ENCODE measurements at places on chromosomes 1 and 21.

DNA sequence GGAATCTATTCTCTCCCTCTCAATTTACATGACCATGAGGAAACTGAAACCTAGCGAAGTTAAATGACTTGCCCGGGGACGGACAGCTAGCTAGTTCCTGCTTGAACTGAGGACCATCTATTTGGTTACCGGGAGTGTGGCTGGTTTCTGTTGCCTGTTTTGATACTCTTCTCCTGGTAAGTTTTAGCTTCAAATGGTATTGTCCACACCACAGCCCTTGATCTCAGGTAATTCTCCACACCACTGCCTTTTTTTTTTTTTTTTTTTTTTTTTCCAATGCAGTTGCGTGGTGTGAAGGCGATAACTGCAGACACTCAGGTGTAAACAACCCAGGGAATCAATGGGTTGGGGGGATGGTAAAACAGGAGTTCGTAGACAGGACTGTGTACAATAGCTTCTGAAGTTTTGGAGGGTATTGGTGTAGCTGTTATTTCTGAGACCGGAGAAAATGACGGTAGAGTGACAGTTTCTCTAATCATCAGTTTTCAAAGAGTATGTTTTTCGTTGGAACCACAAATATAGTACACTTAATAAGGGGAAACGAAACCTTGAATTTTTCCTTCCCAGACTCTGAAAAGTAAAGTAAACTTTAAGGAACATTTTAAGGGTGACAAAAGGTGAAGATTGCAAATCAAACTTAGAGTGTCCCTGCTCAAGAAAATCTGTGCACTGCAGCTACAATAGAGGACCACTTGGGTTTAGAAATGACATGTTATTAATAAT is 125.3 kb upstream of the CACYBP start:
- no peak for DNase-seq

DNA sequence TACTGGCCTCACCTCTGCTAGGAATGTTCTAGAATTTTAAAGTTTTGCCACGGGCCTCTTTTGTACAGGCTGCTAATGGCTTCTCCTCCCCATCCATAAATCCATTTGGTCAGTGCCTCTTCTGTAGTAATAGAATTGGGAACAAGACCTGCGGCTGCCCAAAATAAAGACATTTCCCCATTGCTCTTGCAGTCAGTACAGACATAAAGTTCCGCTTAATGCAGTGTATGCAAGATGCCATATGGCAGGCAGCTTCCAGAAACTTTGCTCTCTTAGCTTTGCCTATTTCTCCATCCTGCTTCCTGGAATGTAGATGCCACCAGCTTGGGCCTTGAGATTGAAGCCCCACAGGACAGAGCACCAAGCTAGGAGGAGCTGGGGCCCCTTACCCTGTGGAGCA is 3.7 kb upstream of the SLC2A5 start:
- DNase-seq: no peak

DNA sequence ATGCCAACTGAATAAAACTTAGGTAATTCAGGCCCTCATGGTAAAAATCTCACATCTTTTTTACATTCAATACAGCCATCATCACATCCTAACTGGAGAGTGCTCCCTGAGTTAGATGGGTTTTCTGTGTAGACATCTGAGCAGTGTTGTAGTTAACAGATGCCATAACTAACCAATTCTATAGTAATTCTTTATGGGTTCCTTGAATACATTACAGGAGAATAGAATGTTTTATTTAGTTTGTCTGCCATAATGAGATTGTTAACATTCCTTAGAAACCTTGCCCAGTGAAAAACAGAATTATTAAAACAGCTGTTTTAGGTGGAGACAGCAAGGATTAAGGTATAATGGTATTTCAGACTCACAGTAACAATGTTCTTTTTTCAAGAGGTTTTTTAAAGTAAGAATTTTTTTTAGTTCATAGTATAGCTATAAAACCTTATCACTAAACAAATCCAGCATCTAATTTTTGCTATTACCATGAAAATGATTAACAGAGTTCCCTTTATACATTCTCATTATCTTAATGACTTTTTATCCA is 95.3 kb downstream of the ATP5PO start:
- no peak for DNase-seq

- DNase-seq: no peak
Observed at GRCh38 chr1:147600119-147601111, 59.1 kb downstream of the BCL9 start.

- DNase-seq: no peak
Observed at GRCh38 chr1:190000365-190000872, 477.2 kb downstream of the BRINP3 start.

- DNase-seq: no peak
Observed at GRCh38 chr1:168811176-168811575, 82.2 kb upstream of the DPT start.

DNA sequence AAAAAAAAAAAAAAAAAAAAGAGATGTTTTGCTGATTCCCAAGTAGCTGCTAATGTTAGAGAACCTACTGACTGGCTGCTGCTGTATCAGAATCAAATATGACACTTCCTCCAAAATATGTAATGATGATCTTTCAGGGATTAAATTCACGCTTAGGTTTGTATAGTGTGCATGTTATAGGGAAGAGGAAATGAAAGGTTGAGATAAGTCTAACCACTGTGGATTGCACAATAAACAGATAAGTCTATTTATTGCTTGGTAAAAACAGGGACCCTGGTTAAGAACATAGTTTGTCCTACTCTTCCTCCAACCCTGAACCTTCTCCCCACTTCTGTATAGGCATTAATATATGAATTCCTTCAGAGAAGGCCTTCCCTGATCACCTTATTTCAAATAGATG is 13.2 kb downstream of the RC3H1 start:
- no peak for DNase-seq

- no peak for DNase-seq
Observed at GRCh38 chr1:186055846-186056245, 319.2 kb downstream of the TPR start.

DNA sequence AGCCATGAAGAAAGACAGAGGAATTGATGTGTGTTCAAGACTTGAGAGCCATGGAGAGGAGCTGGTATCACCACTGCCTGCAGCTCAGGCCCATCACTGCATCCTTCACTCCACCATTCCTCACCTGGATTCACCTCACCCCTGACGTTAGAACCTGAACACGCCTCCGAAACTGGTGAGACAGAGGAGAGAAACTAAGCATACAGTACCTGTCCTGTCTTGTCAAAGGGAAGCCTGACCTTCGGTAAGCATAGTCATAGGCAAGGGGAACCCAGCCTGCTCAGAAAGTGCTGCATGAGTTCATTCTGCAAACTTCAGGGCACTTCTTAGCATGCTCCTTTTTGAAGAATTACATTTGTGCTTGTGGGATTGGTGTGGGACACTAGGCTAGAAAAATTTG is 425.8 kb downstream of the DSCAM start:
- DNase-seq: no peak

DNA sequence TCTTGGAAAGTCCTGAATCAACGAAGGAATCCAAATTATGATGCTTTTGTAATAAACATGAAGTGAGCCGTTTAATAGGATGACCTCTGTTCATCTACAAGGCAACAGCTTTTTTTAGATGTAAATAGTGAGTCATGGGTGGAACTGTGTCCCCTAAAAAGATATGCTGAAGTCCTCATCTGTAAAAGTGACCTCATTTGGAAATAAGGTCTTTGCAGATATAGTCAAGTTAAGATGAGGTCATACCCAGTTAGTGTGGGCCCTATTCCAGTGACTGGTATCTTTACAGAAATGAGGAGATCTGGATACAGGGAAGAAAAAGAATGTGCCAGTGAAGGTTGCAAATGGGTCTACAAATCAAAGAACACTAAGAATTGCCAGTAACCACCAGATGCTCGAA is 1287.3 kb upstream of the ADGRL4 start:
- no peak for DNase-seq

- no peak for DNase-seq
Observed at GRCh38 chr21:28317177-28317950, 675.3 kb downstream of the LTN1 start.

- DNase-seq: no peak
Observed at GRCh38 chr21:38798481-38798882, 7.2 kb upstream of the ETS2 start.

DNA sequence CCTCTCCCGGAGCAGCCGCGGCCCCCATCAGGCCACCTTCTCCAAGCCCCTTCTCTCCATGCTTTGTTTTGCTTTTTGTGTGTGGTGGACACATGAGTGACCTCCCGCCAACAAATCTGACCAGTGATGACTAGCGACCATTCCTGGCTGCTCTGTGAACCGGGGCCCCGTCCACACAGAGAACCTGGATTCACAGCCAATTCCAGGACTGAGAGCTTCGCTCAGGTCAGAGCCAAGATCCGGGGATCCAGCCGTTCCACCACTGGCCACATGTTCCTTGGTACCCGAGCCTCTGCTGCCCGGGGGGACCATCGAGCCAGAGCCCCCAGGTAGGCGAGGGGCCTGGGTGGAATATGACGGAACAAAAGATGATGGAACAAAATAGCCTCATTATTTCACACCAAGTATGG is 46.7 kb upstream of the COL18A1 start:
- no peak for DNase-seq

GRCh38 chr1:203663294-203663693 is 36.7 kb downstream of the ATP2B4 start:
- no peak for DNase-seq

DNA sequence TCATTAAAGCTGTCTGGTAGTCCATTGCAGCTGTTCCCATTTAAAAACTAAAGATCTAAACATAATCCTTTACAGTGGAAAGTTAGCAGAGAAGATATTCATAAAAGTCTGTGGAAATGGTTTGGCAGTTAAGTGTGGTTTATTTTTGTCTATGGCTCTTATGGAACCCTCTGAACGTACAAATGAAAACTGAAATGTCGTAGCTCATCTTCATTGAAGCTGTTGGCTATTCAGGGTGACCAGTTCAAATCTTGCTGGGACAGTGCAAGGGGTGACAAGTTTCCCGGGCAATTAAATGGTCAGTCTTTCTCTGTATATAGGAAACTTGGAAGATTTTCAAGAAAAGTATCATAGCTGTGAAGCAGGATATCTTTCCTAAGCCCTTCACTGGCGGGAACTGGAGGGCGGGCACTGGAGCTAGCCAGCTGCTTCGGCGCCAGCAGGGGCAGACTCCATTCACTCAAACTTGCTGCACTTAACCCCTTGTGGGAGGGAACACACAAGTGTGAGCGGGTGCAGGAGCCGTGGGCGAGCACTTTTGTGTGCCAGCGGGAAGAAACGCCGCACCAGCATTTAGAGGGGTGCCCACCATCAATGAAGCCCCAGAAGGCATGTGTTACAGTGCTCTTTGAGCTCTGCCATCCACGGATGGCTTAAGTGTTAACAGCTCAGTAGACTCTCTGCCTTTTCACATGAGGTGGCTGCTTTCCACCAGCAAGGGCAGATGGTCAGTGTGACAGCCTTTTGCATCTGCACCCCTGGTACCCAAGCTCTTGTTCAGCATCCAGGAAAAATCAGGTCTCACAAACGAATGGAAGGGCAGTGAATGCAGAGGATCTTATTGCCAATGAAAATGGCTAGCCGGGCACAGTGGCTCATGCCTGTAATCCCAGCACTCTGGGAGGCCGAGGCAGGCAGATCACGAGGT is 232.1 kb upstream of the KAZN start:
- DNase-seq: no peak
